LNCaP clone FGC (cell line): ENCODE measurements at places on chromosomes 6 and 20.

GRCh38 chr6:13480631-13481501 lies 6.5 kb downstream of the GFOD1 start:
- DNase-seq = no peak

- DNase-seq = no peak
Observed at GRCh38 chr6:170011204-170012036, 260.0 kb downstream of the ERMARD start.

- no peak for DNase-seq
Observed at GRCh38 chr6:75609639-75610590, 8.2 kb downstream of the SENP6 start.

GRCh38 chr6:4883298-4883697 lies 107.1 kb downstream of the CDYL start:
- peak; percentile 23 for DNase-seq

DNA sequence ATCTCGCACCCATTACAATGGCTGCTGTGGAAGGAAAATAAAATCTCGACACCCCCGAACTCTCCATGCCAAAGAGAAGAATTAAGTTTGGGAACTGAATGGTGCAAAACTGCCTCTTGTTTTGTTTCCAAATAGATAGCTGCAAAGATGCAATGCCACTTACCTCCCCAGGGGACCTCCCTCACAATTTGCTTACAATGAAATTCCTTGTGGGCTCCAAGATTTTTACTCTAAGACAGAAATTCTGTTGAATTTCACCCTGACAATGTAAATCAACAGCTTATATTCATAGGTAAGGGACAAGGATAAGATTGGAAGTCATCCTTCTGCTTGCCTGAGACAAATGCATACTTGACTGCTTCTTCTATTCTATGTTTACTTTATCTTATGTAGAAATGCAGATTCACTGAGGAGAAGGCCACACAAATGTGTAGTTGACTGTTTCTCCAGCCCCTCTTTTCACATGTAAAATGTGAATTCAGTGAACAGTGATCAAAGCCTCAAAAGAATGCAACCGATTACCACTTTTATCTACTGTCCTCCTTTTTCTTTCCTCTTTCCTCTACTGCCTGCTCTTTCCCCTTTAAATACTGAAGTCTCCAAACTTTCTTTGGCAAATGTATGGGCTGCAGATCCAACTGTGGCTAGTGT lies 36.6 kb downstream of the ADGRF4 start:
- no peak for DNase-seq

DNA sequence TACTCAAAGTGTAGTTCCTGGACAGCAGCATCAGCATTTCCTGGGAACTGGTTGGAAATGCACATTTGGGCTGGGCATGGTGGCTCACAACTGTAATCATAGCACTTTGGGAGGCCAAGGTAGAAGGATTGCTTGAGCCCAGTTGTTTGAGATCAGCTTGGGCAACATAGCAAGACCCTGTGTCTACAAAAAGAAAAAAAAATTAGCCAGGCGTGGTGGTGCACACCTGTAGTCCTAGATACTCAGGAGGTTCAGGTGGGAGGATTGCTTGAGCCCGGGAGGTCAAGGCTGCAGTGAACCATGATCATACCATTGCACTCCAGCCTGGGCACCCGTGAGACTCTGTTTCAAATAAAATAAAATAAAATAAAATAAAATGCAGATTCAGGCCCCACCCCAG lies 156.2 kb downstream of the CDC5L start:
- DNase-seq = no peak

GRCh38 chr20:49687595-49688567 lies 25.8 kb downstream of the B4GALT5 start:
- no peak for DNase-seq

DNA sequence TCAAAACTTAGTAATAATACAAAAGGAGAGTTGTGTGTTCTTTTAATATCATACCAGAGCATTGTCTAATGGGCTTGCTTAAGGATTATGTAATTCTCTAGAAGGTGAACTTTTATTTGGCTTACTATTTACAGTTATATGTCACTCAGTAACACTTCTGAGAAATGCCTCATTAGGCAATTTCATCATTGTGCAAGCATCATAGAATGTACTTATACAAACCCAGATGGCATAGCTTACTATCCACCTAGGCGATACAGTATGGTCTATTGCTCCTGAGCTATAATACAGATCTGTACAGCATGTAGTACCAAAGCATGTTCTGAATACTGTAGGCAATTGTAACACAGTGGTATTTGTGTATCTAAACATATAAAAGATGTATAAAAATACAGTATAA lies 340.1 kb downstream of the PHF3 start:
- no peak for DNase-seq

GRCh38 chr6:38509713-38510112 lies 130.0 kb downstream of the BTBD9 start:
- no peak for DNase-seq

GRCh38 chr20:35020108-35020928 lies 64.7 kb downstream of the MYH7B start:
- DNase-seq = no peak

- DNase-seq = no peak
Observed at GRCh38 chr6:5323979-5324378, 62.7 kb downstream of the FARS2 start.

- DNase-seq = no peak
Observed at GRCh38 chr20:62994869-62995281, 11.9 kb downstream of the BHLHE23 start.

GRCh38 chr6:454148-454991 lies 62.8 kb downstream of the IRF4 start:
- DNase-seq = no peak

GRCh38 chr20:57849121-57849520 lies 139.3 kb upstream of the PMEPA1 start:
- no peak for DNase-seq

GRCh38 chr6:37048851-37049757 lies 43.6 kb downstream of the FGD2 start:
- DNase-seq = no peak

DNA sequence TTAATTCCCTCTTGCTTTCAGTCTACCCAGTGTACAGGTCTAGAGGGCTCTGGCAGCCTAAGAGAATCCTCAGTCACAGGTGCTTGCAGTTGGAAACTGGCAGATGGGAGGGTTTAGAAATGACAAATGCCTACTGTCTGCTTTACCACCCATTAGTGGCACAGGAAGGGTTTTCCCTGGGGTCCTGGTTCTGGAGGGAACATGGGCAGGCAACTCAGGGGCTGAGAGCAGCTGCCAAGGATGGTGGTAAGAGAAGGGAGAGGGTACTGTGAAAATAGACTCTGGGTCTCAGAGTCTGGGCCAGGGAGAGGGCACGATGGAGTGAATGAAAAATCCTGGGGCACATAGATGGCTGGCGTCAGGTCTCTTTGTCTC lies 103.5 kb downstream of the TCP11 start:
- DNase-seq = no peak

DNA sequence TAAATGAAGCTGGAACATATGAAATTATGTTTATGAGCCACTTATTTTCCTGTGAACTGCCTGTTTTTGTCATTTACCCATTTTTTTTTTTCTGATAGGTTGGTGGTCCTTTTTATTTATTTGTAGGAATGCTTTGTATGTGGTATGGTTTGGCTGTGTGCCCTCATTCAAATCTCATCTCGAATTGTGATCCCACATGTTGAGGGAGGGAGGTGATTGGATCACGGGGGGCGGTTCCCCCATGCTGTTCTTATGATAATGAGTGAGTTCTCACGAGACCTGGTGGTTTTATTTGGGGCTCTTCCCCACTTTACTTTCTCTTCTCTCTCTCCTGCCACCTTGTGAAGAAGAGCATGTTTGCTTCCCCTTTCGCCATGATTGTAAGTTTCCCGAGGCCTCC lies 77.3 kb downstream of the CDH26 start:
- DNase-seq = no peak

- DNase-seq = no peak
Observed at GRCh38 chr6:40796260-40797221, 209.4 kb upstream of the LRFN2 start.

GRCh38 chr20:49969946-49970345 lies 12.8 kb upstream of the SNAI1 start:
- DNase-seq = no peak

GRCh38 chr6:43644940-43645612 lies at the start of gene RSPH9:
Gene RSPH9, plus strand, starts transcription at chr6:43645036. Its CDS starts 63 bp downstream, at chr6:43645099.
- DNase-seq = no peak

GRCh38 chr6:168206186-168206585 lies 113.4 kb downstream of the DACT2 start:
- DNase-seq = no peak

GRCh38 chr6:169235286-169235685 lies 18.4 kb downstream of the THBS2 start:
- DNase-seq = no peak

DNA sequence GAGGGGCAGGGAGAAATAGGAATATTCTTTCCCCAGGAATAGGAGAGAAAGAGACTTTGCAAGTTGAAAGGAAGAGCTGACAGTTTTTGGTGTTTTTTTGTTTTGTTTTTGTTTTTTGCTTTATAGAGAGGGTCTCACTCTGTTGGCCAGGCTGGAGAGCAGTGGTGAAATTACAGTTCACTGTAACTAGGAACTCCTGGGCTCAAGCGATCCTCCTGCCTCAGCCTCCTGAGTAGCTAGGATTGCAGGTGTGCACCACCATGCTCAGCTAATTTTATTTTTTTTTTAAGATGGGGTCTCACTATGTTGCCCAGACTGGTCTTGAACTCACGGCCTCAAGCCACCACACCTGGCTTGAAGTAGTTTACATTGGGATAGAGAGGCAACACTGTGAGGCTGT lies 8.0 kb upstream of the L3MBTL3 start:
- no peak for DNase-seq

- no peak for DNase-seq
Observed at GRCh38 chr20:54172856-54173652, 732 bp downstream of the CYP24A1 start.

DNA sequence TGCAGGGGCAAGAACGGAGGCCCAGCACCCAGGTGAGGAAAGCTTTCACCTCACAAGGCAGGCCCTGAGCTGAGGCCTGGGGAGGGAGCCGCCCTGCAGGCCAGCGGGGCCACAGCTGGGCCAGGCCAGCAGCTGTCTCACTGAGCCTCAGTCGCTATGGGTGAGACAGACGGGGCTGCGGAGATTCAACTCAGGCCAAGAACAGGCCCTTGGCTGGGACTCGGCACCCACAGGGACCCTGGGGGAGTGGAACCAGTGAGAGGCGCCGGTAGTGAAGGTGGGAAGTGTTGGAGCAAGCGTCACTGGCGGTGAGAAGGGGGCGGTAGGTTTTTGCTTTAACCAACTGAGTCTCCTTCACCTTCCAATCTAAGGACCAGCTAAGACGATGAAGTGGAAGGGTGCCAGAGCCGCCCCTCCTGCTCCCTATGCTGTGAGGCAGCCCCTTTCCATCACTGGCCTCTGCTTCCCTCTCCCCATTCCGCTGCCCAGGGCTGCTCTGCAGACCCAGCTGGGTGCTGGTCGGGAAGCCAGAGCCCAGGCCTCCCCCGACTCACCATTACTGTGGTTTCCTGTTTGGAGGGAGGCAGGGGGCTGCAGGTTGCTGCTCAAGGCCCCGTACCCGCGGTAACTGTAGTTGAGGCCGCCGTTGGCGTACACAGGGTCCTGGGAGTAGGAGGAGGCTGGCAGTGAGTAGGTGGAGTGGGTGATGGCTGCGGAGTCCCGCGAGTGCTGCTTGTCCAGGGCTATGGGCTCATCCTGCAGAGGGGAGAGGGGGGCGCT lies 93.7 kb downstream of the ASXL1 start:
- DNase-seq = no peak

DNA sequence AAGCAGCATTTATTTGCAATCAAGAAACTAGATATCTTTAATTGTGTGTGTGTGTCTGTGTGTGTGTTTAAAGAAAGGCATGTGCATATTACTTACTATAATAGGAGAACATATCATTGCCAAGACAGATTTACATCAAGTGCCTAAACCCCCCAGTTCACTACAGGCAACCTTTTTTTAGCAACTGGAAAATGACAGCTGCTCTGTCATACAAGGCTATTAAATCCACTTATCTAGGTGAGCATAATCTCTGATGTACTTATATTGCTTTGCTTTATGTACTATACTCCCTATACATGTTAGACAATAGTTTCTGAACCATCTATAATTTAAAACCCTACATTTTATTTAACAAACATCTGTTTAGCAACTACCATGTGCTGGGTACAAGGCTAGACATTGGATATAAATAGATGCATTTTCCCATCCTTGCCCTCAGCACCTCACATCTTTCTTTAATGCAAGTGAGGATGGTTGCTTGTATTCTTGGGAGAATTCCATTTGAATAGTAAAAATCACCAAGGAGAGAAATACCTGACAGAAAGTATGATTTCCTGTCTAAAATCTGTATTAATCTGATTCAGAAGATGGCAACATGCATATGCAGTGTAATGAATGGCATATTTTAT lies 398.3 kb downstream of the LAMA2 start:
- no peak for DNase-seq

- DNase-seq = peak; percentile 52
Observed at GRCh38 chr20:46088409-46089166, 1.2 kb downstream of the NCOA5 start.

DNA sequence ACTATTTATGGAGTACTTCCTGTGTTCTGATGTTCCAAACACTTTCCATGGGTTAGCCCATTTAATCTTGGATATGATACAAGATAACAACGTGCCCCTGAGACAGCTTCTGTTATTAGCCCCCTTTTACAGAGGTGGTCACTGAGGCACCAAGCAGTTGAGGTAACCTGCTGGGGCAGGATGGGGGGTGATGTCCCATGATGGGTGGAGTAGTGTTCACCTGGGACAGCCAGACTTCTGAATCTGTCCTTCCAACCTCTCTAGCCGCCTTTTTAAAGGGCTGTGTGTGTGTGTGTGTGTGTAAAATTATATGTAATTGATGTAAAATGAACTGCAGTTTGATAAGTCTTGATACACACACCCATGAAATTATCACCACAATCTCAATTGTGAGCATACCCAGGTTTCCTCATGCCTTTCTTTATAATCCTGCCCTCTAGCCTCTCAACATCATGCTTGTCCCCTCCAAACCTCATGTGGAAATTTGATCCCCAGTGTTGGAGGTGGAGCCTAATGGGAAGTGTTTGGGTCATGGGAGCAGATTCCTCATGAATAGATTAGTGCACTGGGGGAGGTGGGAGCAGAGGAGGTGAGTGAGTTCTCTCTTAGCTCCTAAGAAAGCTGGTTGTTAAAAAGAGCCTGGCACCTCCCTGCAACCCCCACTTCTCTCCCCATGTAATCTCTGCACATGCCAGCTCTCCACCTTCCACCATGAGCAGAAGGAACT lies 39.2 kb downstream of the PLAGL2 start:
- no peak for DNase-seq

GRCh38 chr20:38156888-38157634 lies 8.0 kb downstream of the TGM2 start:
- DNase-seq = no peak
